A549 treated with RU486 at 1 μM for 4 hours (cell line): ENCODE measurements at places on chromosomes 2 and 18. TPM values are rescaled to one million over a fixed set of nuclear protein-coding genes. Genes with fewer than 3 reads are reported as not detected.

NEURL3 gene
- total RNA-seq, result 1.1 to 1.9 TPM (median 1.8 TPM) in 5 replicates

CROCC2 gene
- not detected in 5 replicates for total RNA-seq

COBLL1 gene
- total RNA-seq, result 2.7 to 4.4 TPM (median 4.0 TPM) in 5 replicates

GKN2 gene
- total RNA-seq, result 1.8 to 3.5 TPM (median 2.8 TPM) in 5 replicates

MC5R gene
- 0.07 TPM in 1 of 5 replicates, not detected in the others for total RNA-seq

FBLN7 gene
- 0.59 to 0.97 TPM (median 0.78 TPM) in 4 of 5 replicates, not detected in the other for total RNA-seq

HOXD8 gene
- 2.9 to 5.5 TPM (median 5.4 TPM) in 5 replicates for total RNA-seq

CDH7 gene
- 0.05 TPM in 1 of 5 replicates, not detected in the others for total RNA-seq

MDH1B gene
- total RNA-seq, result 1.1 to 3.0 TPM (median 1.2 TPM) in 5 replicates

STAT4 gene
- total RNA-seq, result 3.4 to 4.9 TPM (median 4.3 TPM) in 5 replicates

FTCDNL1 gene
- 1.8 to 2.8 TPM (median 2.5 TPM) in 5 replicates for total RNA-seq

CFAP53 gene
- total RNA-seq, result 0.13 to 0.37 TPM (median 0.15 TPM) in 5 replicates

SLC9A4 gene
- total RNA-seq, result not detected in 5 replicates

FAM124B gene
- 0.06 TPM in 1 of 5 replicates, not detected in the others for total RNA-seq

CCL20 gene
- 3.0 to 5.8 TPM (median 4.3 TPM) in 5 replicates for total RNA-seq

DYNAP gene
- not detected in 5 replicates for total RNA-seq

MYOM1 gene
- 0.07 to 0.25 TPM (median 0.08 TPM) in 5 replicates for total RNA-seq

RESP18 gene
- total RNA-seq, result not detected in 5 replicates

SKOR2 gene
- not detected in 5 replicates for total RNA-seq

PSMA8 gene
- total RNA-seq, result not detected in 5 replicates

CELF4 gene
- not detected in 5 replicates for total RNA-seq

SPC25 gene
- 9.7 to 21.8 TPM (median 19.9 TPM) in 5 replicates for total RNA-seq

MERTK gene
- 1.4 to 2.0 TPM (median 1.8 TPM) in 5 replicates for total RNA-seq

THSD7B gene
- not detected in 5 replicates for total RNA-seq

NOSTRIN gene
- total RNA-seq, result 1.7 to 2.3 TPM (median 2.0 TPM) in 5 replicates

PGAP1 gene
- 1.1 to 3.3 TPM (median 2.9 TPM) in 5 replicates for total RNA-seq

DNPEP gene
- 51.3 to 65.5 TPM (median 63.4 TPM) in 5 replicates for total RNA-seq

MYCN gene
- not detected in 5 replicates for total RNA-seq

MOGAT1 gene
- not detected in 5 replicates for total RNA-seq

PHOSPHO2 gene
- total RNA-seq, result 0.61 to 4.2 TPM (median 2.8 TPM) in 5 replicates

LYPD1 gene
- 12.7 to 20.4 TPM (median 15.6 TPM) in 5 replicates for total RNA-seq

CCDC74B gene
- total RNA-seq, result 5.4 to 7.8 TPM (median 6.5 TPM) in 5 replicates

TMEM17 gene
- total RNA-seq, result 3.3 to 5.7 TPM (median 5.4 TPM) in 5 replicates

TSPYL6 gene
- not detected in 5 replicates for total RNA-seq

DSC2 gene
- total RNA-seq, result 0.93 to 1.8 TPM (median 1.3 TPM) in 5 replicates

MALL gene
- 133 to 157 TPM (median 142 TPM) in 5 replicates for total RNA-seq

DSEL gene
- total RNA-seq, result 0.22 to 0.39 TPM (median 0.31 TPM) in 5 replicates

ID2 gene
- total RNA-seq, result 63.2 to 116 TPM (median 89.3 TPM) in 5 replicates

STARD6 gene
- total RNA-seq, result not detected in 5 replicates

ACMSD gene
- not detected in 5 replicates for total RNA-seq

CRYBA2 gene
- total RNA-seq, result 0.54 TPM in 1 of 5 replicates, not detected in the others

KCNS3 gene
- total RNA-seq, result 0.87 to 1.3 TPM (median 1.1 TPM) in 5 replicates

ZAP70 gene
- total RNA-seq, result not detected in 5 replicates

ARHGAP28 gene
- 0.05 to 0.48 TPM (median 0.08 TPM) in 3 of 5 replicates, not detected in the others for total RNA-seq

SCYGR4 gene
- total RNA-seq, result not detected in 5 replicates

SCRN3 gene
- total RNA-seq, result 12.0 to 17.6 TPM (median 15.3 TPM) in 5 replicates

CHRND gene
- total RNA-seq, result not detected in 5 replicates

CYP27A1 gene
- total RNA-seq, result 0.10 to 0.18 TPM (median 0.17 TPM) in 5 replicates

LTBP1 gene
- 15.7 to 28.3 TPM (median 26.4 TPM) in 5 replicates for total RNA-seq

CD207 gene
- total RNA-seq, result not detected in 5 replicates

ACOXL gene
- not detected in 5 replicates for total RNA-seq

ASB18 gene
- not detected in 5 replicates for total RNA-seq

ALK gene
- not detected in 5 replicates for total RNA-seq

CIDEA gene
- total RNA-seq, result not detected in 5 replicates

CNTNAP5 gene
- total RNA-seq, result not detected in 5 replicates

DPP4 gene
- total RNA-seq, result 0.30 to 0.71 TPM (median 0.62 TPM) in 5 replicates

SERPINB12 gene
- total RNA-seq, result not detected in 5 replicates

PARD3B gene
- total RNA-seq, result 0.70 to 1.6 TPM (median 0.93 TPM) in 5 replicates
